ENCODE measurements at places on chromosomes 1 and 21.

GRCh38 chr1:18640228-18641004 lies 9.8 kb downstream of the PAX7 start:
- DNase-seq, result no peak

- DNase-seq, result no peak
Observed at GRCh38 chr21:15004721-15005370, 60.0 kb downstream of the NRIP1 start.

DNA sequence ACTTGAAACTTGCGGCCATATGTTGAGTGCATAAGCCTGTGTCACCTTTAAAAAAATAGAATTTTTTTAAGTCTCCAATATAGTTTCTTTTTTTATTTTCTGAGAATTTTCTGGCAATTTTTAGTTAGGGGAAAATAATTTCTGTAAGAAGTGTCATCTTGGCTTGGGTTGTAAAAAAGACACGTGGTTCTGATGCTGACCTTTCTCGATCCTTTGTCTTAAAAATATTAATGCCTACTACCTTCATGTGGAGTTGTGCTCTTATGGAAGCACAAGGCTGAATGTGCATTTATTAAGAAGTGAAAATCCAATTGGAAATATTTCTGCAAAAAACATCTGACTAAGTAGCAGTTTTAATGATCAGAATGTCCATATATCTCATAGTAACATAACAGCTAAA lies 3.5 kb downstream of the ELAVL4 start:
- DNase-seq, result no peak

GRCh38 chr1:24327891-24328290 lies 8.7 kb downstream of the GRHL3 start:
- no peak for DNase-seq

Measured in GM18507 (cell line).